ENCODE measurements at places on chromosomes 11 and 22. TPM values are rescaled to one million over a fixed set of nuclear protein-coding genes. Genes with fewer than 3 reads are reported as not detected.

The RAB36 gene
- 0.35 TPM for total RNA-seq

The MS4A3 gene
- not detected for total RNA-seq

The ANGPTL5 gene
- 1.9 TPM for total RNA-seq

The CRYBA4 gene
- not detected for total RNA-seq

The P4HA3 gene
- not detected for total RNA-seq

The TTC36 gene
- total RNA-seq: 0.30 TPM

The GANAB gene
- total RNA-seq: 91.4 TPM

The PARVG gene
- total RNA-seq: 3.5 TPM

The RIMBP3C gene
- total RNA-seq: not detected

The MS4A4A gene
- 15.2 TPM for total RNA-seq

The TRIM49 gene
- not detected for total RNA-seq

The CRYBB3 gene
- total RNA-seq: not detected

The EIF3F gene
- 137 TPM for total RNA-seq
